ENCODE measurements at places on chromosomes 5 and 9.

GRCh38 chr5:140998921-140999410 is 32.7 kb downstream of the PCDHAC2 start:
- DNase-seq: no peak

DNA sequence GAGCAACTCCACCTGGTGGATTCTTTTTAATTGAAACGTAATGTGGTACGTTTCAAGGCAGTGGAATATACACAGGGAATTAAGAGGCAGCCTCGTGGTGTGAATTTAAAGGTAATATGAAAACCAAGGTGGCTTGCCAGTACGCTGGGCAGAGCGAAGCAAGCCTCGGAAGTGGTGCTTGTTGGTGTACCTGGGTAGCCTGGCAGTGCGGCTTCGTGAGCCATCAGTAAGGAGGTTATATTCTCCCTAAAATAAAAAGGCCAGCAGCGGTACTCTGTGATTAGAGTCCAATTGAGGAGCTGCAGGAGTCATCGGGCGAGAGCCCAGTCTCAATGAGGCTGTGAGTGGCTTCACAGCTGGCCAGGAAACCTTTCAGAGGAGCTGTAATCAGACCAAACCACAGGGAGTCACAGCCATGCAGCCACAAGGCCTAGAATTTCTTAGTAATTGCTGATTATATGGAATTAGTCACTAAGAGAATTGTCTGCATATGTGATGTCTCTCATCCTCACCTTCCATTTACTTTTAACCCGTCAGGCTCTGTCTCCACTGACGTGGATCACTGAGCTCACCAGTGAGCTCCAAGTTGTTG is 57.7 kb downstream of the DCP2 start:
- peak; percentile 25 for DNase-seq

DNA sequence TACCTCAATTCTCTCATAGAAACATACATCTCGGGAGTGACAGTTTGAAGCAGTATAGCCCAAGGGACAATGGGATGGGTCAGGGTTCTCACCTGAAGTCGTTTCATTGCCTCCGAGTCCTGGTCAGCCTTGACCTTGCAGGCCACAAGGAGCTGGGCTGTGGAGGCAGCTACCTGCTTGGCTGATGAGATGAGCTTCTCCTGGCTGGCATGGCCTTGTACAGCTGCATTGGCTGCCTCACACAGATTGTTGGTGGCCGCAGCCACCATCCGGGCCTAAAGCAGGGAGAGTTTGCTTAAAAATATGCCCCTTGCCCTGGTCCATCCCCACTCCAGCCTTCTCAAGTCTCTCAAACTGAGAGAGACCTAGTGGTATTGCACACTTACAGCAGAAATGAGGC is 8.5 kb upstream of the TPM2 start:
- no peak for DNase-seq

DNA sequence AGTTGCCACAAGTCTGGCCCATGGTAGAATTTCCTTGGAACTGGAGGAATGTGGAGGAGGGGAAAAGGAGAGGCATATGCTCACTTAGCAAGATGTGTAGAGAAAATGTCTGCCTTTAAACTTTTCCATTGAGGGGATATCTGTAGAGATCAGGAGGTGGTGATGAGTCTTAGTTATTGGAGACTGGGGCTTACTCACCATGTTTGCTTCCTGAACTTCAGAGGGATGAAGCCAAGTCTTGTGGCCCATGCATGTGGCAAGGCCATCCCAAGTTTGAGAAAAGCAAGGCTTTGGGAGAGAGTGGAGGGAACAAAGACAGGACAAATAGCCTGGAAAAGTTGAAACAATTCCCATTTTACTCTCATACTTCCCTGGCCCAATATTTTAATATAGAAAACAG is 124.5 kb downstream of the GDNF start:
- no peak for DNase-seq

- no peak for DNase-seq
Measured at GRCh38 chr9:107292821-107293542, 9.9 kb downstream of the RAD23B start.

DNA sequence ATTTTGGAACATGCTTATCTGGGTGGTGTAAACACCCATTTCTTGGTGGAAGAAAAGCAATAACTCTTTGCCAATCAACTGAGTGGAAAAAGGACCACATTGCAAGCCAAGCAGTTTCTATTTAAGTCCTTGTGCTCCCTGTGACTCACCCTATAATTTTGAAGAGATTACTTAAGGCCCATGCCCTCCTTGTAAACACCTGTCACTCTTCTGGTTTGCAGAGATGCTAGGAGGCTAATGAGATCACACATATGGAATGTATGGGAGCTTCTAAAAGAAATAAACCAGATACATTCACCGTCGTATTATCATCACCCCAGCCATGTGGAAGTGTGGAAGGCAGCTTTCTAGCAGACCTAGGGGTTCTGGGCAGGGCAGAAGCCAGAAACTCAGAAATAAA is 337.1 kb downstream of the GADD45G start:
- DNase-seq: no peak

- no peak for DNase-seq
Measured at GRCh38 chr5:28156981-28157380, 1118.6 kb upstream of the CDH9 start.

Data from T1000 (cell line).